D341Med (cell line): ENCODE measurements at places on chromosomes 4 and X.

DNA sequence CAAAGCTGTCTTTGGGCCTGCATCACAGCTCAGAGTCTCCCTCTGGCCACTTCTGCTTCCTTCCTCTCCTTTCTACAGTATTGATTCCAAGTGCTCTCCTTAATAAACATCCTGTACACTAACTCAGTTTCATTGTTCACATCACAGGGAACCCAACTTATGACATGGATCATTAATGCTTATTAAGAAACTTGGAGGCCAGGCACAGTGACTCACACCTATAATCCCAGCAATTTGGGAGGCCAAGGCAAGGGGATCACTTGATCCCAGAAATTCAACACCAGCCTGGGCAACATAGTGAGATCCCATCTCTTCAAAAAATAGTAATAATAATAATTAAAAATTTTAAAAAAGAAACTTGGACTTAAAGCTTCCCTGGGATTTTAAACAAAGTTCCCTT is 89.2 kb upstream of the EFHC2 start:
- no peak for DNase-seq

DNA sequence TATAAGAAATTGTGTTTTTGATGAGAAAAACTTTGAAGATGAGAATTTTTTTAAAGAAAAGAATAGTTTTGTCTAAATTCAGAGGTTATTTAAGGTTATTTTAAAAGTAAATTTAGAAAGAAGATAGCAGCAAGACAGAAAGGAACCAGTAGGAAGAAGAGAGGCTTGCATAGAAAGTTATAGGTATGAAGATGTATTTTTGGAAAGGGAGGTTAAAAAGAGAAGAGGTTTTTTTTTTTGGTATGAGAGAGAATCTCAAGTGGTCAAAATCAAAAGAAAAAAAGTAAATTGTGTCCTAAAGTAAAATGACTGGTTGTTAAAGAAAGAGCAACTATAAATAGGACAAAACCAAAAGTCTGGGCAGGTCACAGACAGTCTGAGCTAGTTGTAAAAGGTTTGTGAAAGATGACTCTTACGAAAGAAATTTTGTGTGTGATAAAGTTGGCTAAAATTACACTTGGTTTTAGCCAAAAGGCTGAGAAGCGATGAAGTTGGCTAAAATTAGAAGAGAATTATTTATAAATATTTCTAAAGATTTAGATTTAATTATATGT is 16.4 kb upstream of the EIF4E start:
- no peak for DNase-seq

DNA sequence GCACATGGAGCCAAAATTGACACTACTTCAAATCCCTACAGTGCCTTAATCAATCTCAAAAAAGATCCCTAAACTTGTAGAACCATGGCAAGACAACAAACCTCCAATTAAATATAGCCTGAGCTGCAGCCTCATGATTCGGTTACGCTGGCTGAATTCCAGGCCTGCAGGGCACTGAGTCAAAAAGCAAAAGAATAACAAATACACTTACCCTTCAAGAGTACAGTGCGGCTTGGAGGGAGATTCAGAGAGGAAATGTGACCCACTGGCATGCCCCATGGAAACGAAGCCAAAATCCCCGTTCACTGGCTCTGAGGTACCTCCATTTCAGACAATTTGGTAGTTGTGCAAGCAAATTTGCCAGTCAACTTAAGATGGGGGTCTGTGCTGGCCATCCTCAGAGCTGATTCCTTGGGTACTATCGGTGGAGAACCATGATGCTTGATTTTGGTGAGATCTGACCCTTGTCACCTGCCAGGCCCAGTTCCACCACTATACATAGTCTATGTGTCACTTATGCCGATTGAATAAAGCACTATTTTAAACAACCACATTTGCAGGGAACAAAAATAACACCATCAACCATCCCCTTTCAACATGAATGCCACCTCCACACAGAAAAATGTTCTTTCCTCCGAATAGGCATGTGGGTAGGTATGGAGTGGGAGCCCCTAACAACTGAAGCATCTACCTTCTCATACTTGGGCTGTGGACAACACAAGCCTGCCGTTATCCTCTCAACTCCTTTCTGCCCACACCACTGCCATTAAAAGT is 2.1 kb downstream of the C4orf54 start:
- no peak for DNase-seq

- DNase-seq: no peak
Measured at GRCh38 chrX:153704021-153704526, 16.3 kb downstream of the SLC6A8 start.

GRCh38 chr4:56530269-56531148 is 24.9 kb downstream of the ARL9 start:
- peak; percentile 98 for DNase-seq

DNA sequence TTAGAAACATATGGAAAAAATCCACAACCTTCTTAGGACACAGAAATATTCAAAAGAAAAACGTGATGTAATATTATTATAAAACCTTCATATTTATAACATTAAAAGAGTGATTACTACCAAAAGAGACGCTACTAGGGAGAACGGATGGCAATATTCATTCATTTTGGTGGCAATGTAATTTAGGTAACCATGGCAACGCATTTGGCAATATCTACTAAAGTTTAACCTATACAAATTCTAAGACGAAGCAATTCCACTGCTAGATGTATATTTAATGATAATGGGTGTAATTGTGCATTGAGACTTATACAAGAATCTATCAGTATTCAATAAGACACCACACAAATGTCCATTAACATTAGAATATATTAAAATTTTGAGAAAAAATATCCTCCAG is 709.4 kb downstream of the ARAP2 start:
- no peak for DNase-seq

DNA sequence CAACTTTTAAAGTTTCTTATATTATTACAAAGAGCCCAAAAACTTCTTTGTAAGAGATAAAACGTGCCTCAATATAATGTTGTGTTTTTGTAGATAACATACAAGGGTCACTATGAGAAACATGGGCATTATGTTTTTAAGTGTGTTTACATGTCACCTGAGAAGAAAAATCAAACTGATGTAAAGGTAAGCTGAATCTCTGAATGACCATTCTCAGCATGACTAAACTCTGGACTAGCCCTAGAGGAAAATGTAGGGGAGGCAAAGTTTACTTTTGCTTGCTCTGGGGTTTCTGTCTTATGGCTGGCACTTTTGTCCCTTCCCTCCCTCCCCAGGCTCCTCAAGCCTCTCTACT is 6.8 kb downstream of the MEPE start:
- DNase-seq: no peak

GRCh38 chr4:80139671-80140070 is 57.6 kb upstream of the PRDM8 start:
- no peak for DNase-seq

DNA sequence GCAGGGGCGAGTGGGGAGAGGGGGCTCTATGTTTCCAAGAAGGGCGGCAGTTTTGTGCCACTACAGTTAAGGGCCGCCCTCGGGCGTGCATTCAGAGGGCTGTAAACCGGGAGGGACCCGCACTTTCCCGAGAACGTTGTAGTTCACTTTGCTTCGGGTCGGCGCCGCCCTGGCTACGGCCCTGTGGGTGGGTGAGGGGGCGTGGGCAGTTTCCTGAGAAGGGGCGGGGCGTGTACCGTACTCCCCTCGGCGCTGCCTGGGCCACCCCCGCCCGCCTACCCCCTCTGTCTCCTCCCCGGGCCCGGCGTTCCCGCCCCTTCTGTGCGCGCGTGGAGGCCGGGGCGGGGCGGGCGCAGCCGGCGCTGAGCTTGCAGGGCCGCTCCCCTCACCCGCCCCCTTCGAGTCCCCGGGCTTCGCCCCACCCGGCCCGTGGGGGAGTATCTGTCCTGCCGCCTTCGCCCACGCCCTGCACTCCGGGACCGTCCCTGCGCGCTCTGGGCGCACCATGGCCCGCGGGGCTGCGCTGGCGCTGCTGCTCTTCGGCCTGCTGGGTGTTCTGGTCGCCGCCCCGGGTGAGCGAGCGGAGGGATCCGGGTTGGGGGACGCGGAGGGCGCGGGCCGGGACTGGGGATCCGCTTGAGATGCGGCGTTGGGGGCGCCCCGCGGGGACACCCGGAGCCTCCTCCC is at the start of gene CD99:
TSS of gene CD99 (plus strand) at position 440 of the 687 bp plus-strand sequence. CDS start at position 506, 66 bp downstream.
- peak; percentile 97 for DNase-seq

GRCh38 chr4:25535278-25535677 is 120.4 kb upstream of the SLC34A2 start:
- DNase-seq: no peak

DNA sequence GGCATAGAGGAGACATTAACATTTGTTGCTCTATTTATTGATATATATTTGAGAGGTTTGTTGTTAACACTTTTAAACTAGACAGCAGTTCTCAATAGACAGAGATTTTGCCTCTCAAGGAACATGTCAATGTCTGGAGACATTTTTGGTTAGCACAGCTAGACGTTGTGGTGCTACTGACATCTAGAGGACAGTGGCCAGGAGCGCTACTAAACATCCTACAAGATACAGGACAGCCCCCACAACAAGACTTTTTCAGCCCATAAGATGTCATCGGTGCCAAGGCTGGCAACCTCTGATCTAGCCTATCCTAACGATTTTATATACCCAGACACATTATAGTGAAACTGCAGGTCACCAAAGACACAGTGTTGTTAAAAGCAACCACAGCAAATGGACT is 18.4 kb upstream of the CTSO start:
- DNase-seq: peak; percentile 22

GRCh38 chrX:26649534-26649933 is 433.6 kb downstream of the MAGEB5 start:
- DNase-seq: peak; percentile 11

DNA sequence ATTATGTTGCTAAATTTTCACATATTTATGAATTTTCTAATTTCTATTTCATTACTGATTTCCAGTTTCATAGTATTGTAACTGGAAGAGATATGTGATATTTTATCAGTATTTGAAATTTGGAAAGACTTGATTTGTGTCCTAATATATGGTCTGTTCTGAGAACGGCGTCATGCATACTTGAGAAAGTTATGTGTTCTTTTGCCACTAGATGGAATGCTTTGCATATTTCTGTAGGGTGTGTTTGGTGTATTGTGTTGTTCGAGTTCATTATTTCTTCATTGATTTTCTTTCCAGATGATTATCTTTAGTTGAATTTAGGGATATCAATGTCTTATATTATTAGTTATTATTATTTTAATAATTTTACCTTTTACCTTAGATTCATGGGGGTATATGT is 110.6 kb upstream of the ITM2A start:
- DNase-seq: no peak

GRCh38 chr4:44368413-44369167 is 80.0 kb downstream of the KCTD8 start:
- no peak for DNase-seq

DNA sequence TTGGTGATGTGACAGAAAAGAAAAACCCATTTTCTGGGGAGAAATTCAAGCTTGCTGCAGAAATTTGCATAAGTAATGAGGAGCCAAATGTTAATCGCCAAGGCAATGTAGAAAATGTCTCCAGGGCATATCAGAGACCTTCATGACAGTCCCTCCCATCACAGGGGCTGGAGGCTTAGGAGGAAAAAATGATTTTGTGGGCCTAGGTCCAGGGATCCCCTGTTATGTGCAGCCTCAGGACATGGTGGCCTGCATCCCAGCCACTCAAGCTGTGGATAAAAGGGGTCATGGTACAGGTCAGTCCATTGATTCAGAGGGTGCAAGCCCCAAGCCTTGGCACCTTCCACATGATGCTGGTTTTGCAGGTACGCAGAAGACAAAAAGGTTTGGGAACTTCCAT is 90.7 kb downstream of the TGIF2LX start:
- no peak for DNase-seq

GRCh38 chr4:116982656-116983055 is 102.7 kb downstream of the TRAM1L1 start:
- no peak for DNase-seq

GRCh38 chrX:71930298-71930697 is 19.7 kb downstream of the NHSL2 start:
- DNase-seq: no peak

- DNase-seq: peak; percentile 89
Measured at GRCh38 chr4:7761720-7762119, 177.9 kb downstream of the AFAP1 start.

- DNase-seq: no peak
Measured at GRCh38 chr4:158726633-158727032, 3.4 kb upstream of the PPID start.

- DNase-seq: no peak
Measured at GRCh38 chr4:151766691-151767090, 5.9 kb upstream of the GATB start.

- no peak for DNase-seq
Measured at GRCh38 chrX:17831255-17831654, 29.8 kb downstream of the RAI2 start.

DNA sequence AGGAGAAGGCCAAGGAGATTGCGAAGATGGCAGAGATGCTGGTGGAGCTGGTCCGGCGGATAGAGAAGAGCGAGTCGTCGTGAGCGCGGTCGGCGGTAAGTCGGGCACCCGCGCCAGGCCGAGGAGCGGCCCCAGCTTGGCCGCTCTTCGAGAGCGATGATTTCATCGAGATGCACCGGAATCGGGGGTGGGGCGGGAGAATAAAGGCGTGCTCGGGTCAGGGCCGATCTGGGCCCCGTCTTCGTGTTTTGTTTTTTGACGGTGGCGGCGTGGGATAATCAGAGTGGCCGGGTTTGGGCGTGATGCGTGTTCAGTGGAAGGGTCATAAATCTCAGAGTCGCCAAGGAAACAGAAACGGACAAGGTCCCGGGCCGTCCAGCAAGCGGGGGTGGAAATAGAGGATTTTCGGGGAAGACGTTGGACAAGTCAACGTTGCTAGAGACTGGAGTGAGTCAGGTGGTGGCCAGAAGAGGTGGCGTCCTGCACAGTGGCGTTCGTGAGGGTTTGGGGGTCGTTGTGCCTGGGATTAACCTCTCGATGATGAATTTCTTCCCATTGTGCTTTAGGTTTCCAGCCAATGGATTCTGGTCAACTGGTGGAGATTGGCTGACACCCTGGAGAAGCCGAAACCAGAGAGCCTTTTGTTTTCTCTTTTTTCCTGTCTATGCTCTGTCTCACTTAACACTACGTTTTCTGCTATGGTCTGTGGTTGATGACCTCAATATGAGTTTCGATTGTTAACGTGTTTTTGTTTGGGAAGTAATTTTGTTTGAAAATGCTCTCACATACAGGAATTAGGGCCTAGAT is 882 bp downstream of the MRFAP1 start:
- peak; percentile 69 for DNase-seq

DNA sequence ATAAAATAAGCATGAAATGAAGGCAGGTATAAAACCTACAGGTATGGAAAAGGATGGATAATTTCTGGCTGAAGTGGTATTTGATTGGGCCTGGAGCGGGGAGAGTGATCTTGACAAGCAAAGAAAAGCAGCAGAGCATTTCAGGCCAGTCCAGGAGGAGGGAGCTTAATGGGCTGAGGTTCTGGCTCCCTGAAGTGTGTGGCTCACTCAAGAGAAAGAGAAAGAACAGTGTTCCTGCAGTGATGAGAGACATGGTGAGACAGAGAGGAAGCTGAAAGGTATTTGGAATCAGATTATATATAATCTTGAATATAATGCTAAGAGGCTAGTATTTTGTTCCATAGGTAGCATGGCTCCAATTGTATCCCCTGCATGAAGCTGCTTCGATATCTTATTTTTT is 153.5 kb downstream of the MGST2 start:
- DNase-seq: no peak

- DNase-seq: no peak
Measured at GRCh38 chr4:67714248-67714583, 13.3 kb upstream of the UBA6 start.
